CD4-positive, alpha-beta T cell treated with Interleukin-17A for 4 hours (primary cell): ENCODE measurements at places on chromosomes 1 and 21.
A peak's percentile ranks its signal among the peaks of the same experiment; 100 is the strongest.

DNA sequence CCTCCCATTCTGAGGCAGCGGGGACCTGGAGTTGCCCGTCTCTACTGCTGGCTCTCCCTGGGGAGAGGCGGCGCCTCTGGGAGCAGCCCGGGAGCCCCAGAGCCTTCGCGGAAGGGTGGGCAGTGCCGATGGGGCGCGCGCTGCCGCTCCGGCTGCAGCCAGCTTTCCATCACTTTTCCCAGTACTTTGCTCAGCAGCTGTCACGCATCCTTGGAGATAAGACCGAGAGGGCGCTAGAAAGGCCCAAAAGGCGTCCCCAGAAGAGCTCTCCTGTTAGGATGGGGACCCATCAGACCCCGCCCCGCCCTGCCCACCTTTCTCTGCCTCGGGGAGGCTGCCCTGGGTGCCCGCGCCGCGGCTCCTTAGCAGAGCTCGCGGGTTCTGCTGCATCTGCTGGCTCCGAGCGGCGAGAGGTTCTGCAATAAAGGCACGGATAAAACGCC lies 534 bp downstream of the KCNH1 start:
- DNase-seq: peak; percentile 30

DNA sequence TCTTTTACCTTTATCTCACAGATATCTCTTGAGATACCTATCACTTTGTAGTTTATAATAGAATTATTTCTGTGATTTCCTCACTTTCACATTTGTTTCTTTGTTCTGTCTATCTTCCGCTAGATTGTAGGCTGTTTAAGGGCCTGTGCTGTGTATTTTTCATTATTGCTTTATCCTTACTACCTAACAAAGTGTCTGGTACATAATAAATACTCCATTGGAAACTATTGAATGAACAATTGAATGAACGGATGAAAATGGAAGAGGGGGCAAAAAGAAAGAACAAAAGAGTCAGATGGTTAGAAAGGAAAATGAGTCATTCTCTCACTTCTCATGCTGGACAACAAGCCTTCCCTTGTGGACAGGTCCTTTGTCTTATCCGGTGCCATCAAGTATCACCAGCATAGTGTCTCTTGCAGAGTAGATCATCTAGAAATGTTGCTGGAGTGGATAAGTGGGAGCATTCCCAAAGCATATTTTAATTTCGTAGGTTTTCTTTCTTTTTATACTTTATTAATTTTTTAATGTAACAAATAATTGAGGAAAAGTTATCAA lies 159.8 kb downstream of the NEK7 start:
- DNase-seq: no peak

- DNase-seq: no peak
Measured at GRCh38 chr1:66245691-66246090, 288.3 kb upstream of the SGIP1 start.

DNA sequence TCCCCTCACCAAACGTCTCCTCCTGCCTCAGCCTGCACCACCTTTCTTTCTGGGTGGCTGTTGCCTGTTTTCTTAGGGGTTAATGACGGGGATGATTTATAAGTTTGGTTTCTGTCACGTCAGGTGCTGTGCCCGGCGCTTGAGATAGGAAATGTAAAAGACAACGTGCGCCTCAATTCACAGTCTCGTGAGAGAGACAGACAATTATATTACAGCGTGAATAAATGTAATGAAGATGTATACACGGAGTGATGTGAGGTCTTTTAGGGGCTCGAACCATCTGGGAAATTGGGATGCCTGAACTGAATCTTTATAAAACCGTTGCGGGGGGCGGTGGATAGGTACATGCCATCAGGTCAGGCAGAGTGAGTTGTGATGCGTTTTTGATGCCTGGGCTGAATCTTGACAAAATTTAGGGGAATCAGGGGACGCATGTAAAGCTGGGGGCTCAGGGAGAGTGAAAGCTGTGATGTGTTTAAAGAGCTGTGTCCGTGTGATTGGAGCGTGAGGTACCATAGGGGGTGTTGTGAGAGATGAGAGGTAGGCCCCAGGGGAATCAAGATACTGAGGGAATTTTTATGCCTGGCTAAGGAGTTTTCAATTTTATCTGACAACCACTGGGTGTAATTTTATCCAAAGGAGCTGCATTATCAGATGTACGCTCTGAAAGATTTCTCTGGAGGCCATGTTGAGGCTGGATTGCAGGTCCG lies 831 bp downstream of the TIPRL start:
- no peak for DNase-seq

DNA sequence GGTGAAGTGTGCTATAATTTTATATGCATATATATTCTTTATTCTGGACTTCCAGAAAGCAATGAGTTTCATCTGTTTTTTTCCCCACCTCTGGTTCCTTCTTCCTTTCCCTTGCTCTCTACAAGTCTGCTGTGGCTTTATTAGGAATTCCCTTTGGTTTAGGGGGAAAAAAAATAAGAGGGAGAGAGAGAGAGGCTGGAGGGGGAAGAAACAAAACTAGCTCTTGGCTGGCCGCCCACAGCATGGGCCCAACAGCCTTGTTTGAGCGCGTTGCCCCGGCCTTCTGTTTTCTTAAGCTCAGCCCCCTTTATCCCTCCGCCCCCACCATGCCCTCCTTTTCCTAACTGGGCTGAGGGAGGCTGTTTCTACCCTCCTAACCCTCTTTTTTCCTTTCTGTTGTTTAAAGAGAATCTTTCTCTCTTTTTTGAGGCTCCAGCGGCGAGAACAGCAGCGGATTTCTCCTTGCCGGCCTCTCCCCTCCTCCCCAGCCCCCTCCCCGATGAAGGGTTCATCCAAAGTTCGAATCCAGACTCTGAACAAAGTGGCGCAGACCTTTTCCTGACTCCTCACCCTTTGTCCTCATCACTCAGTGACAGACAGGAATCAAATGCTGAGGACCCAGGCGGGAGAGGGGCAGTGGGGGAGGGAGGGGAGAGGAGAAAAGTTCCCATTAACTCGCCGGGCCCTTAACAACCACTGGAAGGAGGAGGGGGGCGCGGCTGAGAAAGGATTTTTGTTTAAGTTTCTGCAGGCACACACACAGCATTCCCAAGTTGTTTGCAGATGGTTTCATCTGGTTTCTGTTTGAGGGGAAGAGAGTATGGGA lies 29.7 kb downstream of the PBX1 start:
- DNase-seq: no peak
